PC-9 (cell line): ENCODE measurements at places on chromosomes 16 and 17. TPM values are rescaled to one million over a fixed set of nuclear protein-coding genes. Genes with fewer than 3 reads are reported as not detected.

Gene SGSH
- 28.4 and 45.4 TPM in 2 replicates for total RNA-seq

Gene SULT1A1
- 82.0 and 98.8 TPM in 2 replicates for total RNA-seq

Gene CSH2
- not detected in 2 replicates for total RNA-seq

Gene OR1A1
- total RNA-seq, result not detected in 2 replicates

Gene CHST6
- total RNA-seq, result 4.8 and 6.8 TPM in 2 replicates
